ENCODE measurements at places on chromosomes 11 and 22.

DNA sequence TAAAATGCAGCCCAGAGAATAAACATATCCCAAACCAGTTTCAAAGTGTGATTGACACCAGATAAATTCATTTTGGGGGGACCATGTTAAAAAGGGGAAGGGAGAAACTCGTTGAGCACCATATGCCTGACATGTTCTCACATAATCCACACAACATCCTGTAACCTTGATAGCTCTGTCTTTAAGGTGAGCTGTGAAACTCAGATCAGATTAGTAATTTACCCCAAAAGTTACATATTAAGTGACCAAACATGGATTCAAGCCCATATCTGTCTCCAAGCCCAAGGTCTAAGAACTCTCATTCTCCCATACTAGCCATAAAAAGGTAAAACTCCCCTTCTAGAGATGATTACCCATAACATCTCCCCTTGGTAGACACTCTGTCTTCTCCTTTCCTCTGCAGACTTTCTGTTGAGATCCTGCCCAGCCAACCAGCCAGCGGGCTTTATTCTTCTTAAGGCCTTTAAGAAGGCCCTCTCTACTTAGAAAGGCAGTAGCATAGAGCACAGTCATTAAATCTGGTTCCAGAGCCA lies 150.7 kb downstream of the CCDC34 start:
- DNase-seq, result no peak

DNA sequence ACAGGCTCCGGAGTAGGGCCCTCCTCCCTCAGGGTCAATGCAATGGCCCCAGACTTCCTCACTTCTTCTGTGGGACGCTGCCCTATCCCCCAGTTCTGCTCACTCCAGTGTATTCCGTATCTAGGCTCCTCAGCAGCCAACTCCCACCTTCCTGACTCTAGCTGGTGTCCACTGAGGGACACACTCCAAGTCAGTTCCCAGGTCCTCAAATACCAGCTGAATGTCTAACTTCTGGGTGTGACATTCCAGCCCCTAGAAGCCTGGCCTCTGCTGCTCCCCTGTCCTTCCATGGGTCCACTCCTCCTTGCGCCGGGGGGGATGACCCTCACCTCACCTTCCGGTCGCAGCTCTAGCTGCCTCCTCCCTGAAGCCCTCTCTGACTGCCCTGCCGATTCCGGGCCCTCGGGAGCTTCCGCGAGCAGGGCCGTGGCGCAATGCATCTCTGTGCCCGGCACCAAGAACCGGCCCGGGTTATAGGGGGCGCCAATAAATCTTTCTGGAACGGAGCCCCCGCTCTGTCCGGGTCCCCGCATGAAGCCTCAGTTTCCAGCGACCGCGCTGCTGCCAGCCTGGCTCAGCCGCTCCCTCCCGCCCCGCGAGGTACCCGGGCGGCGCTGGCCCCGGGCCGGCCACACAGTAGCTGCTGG lies 15.4 kb downstream of the BAD start:
- peak; percentile 74 for DNase-seq

DNA sequence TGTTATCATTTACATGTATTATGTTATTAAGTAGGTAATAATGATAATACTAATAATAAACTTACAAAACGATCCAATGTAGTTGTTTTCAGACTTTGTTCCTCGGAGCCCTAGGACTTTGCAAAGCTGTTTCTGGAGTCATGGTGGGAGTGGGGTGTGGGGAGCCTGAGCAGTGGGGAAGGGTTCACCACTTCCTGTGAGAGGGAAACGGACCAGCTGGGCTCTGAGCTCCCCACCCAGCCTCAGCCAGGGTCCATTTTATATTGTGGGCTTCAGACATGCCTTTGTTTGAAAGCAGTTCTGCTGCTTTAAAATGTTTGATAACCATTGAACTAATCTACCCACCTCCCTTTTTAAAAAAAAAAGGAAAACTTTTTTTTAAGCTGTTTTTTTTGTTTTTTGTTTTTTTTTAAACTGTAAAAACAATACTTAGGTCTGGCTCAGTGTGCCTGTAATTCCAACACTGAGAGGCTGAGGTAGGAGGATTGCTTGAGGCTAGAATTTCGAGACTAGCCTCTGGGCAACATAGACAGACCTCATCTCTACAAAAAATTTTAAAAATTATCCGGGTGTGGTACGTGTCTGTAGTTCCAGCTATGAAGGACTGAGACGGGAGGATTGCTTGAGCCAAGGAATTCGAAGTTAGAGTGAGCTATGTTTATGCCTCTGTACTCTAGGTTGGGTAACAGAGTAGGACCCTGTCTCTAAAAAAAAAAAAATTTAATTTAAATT lies 7.0 kb downstream of the SERPING1 start:
- no peak for DNase-seq

GRCh38 chr22:36221799-36222751 lies 17.3 kb downstream of the APOL2 start:
- peak; percentile 70 for DNase-seq

- DNase-seq, result no peak
These were observed 30.6 kb downstream of the SREBF2 start for GRCh38 chr22:41863472-41863871.

DNA sequence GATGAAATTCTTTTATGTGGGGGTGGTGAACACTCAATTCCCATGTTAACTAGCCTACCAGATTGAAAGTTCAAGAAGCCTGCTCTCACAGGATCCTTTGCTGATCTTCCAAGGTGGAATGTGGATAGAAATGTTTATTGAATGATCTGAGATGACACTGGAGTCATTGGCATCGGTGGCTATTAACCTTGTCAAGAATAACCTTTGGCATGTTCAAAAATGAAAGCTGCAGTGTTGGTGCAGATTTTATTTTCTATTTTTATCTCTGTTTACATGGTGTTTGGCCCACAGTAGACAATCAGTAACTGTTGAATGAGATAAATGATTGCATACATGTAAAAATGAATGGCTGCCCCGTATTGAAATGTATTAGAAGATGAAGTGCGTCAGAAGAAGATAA lies 19.0 kb downstream of the MCAM start:
- no peak for DNase-seq
